ENCODE measurements at places on chromosomes 4 and X.

DNA sequence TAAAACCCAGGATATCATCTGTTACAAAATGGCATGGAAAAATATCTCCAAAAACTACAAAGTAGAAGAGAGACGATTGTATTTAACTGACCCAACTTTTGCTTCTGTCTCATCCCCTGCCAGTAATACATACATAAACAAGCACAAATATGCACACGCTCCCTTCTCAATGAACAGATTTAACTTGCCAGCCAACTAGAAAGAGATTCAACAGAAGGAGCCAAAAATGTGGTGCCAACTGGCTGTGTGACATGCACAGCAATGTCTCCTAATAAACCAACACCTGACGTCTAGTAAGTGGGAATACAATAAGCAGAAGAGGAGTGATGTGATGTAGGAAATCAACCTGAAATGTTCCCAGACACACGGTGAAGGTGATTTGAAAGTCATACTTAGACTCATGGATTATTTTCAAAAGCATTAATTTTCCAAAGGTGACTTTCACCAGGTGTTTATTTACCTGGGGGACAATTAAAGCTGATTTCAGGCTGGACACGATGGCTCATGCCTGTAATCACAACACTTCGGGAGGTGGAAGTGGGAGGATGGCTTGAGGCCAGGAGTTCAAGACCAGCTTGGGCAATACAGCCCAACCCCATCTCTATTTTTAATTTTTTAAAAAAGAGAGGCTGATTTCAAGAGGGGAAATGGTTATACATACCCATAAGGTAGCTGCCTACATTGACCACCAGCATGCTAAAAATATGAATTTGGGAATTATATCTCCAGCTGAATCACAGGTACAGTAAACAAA is 33.7 kb downstream of the SH3RF1 start:
- peak; percentile 90 for DNase-seq

DNA sequence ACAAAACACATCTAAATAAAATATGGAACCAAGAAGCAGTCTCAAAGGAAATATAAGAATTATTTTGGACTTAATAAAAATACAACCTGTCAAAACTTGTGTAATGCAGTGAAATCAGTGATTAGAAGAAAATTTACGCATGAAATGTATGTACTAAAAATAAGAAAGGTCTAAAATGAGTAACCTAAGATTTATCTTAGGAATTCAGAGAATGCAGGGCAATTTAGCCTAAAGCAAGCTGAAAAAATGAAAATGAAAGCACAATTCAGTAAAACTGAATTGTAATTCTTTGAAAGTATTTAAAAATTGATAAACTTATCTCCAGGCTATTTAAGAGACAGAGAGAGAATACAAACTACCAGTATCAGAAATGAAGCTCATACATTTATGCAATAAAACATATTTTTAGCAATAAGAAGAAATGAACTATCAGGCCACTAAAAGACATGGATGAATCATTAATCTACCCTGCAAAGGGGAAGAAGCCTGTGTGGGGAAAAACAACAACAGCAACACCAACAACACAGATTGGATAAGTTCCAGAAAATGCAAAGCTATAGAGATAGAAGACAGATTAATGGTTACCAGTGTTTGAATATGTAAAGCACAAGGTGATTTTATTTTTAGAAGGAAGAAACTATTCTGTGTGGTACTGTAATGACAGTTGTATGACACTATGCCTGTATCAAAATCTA is 442.0 kb upstream of the ADGRL3 start:
- DNase-seq = no peak

DNA sequence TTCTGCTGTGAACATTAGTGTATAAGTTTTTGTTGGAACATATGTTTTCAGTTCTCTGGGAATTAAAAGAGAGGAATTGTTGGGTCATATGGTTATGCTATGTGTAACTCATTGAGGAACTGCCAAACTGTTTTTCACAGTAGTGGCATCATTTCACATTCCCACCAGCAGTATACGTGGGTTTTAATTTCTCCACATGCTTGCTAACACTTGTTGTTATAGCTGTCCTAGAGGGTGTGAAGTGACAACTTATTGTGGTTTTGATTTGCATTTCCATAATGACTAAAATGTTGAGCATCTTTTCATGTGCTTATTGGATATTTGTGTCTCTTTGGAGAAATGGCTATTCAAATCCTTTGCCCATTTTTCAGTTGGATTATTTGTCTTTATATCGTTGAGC is 13.7 kb downstream of the APELA start:
- no peak for DNase-seq

DNA sequence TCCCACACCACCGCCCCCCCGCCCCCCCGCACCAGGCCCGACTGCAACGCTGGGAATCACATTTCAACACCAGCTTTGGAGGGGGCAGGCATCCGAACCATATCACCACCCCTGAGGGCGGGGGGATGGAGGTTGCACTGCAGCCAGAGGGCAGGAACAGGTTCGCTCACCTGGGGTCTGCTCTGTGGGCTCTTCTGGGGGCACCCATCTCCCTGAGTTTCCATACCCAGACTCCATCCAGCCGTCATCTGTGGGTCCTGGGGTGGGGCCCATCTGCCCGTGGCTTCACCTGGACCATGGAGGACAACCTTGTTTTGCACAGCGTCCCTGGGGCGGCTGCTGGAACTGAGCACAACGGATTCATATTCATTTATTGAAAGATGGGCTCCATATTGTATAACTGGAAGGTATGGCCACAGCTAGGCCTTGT is 6.9 kb downstream of the PSAPL1 start:
- no peak for DNase-seq

GRCh38 chr4:1522606-1523005 is 116.4 kb upstream of the NKX1-1 start:
- DNase-seq = no peak

Data from cerebellar cortex (tissue), 1 donor.